GM20000 (cell line): ENCODE measurements at places on chromosomes 7 and 10.

DNA sequence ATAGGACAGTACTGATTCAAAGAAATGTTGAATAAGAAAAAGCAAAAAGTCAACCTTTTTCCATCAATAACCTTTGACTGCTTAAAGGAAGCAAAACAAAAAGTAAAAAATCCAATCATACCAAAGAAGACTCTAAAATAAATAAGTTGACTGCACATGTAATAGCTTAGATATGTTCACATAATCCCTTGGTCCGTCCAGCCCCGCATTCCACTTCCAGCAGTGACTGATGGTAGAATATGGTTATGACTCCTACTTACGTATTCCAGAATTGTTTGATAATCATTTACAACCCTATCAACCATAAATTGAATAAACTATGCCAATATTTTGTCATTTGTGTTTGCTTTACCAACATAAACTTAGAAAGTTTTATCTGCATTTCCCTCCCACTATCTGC, 77.9 kb downstream of the CTNNA3 start:
- no peak for DNase-seq

GRCh38 chr10:4511509-4511908, 314.5 kb upstream of the AKR1E2 start:
- DNase-seq = no peak

GRCh38 chr10:100522945-100523344, 3.3 kb upstream of the SEC31B start:
- no peak for DNase-seq

DNA sequence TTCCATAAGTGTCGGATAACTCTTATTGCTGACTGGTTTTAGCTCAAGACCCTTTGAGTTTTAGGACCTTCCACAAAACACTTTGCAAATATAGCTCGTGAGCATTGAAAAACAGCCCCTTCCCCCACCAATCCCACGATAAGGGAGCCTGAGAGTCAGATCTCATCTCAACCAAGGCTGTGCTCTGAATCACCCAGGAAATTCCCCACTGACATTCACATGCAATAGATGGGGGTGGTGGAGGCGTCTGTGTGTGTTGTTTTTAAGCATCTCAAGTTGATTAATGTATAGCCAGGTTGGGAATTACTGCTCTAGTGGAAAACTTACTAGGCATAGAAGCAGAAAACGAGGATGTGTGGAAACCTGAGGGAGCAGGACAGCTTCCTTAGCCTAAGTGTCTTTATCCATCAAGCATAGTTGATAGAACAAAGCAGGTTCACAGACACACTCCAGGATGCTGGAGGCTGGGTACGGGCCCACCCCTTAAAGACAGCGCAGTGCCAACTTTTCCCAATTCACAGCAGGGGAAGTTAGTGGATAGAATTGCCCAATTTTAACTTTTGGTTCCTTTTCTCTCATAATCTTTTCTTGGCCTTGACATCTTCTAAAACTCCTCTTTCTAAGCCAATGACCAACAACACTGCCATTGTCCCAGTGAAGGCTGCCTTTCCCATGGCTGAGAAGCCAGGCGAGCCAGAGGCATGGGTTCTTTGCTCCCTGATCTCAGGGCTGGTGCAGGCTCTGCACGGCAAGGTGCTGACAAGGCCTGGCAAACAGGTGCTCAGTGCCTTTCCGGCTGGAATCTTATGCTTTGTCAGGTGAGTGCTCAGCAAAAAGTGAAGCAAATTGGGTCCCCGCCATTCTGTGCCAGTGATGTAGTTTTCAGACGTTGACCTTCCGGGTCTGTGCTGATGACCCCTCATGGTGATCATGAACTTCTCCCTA, 98.5 kb upstream of the INSIG1 start:
- DNase-seq = peak; percentile 51

DNA sequence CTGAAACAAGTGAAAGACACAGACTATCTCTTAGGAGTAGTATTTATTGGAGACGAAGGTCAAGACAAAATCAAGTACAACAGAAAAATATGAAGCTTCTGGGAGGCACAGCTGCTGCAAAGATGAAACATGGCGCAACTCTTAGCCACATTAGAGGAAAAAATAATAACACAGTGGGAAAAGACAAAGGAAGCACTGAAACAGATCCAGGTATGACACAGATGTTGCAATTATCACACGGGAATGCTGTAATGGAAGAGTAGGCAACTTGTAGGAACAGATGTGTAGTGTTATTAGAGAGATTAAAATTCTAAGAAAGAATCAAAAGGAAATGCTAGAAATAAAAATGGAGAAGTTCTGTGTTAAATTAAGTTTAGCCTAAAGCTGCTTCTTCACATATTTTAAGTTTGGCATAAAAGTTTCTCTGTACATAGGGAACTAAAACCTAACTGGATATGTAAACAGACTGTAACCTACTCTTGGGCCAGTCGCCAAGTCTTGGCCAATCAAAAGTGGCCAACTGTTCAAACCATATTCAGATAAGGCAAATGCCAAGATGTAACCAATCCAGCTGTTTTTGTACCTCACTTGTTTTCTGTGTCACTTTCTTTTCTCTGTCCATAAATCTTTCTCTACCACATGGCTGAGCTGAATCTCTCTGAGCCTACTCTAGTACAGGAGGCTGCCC, 1132.0 kb upstream of the LRRTM3 start:
- DNase-seq = no peak
